Stimulated activated CD8-positive, alpha-beta memory T cell treated with anti-CD3 and anti-CD28 coated beads, Interleukin-2, amount 100 ng/mL, for 1 hour (primary cell): ENCODE measurements at places on chromosomes 12 and 14.

DNA sequence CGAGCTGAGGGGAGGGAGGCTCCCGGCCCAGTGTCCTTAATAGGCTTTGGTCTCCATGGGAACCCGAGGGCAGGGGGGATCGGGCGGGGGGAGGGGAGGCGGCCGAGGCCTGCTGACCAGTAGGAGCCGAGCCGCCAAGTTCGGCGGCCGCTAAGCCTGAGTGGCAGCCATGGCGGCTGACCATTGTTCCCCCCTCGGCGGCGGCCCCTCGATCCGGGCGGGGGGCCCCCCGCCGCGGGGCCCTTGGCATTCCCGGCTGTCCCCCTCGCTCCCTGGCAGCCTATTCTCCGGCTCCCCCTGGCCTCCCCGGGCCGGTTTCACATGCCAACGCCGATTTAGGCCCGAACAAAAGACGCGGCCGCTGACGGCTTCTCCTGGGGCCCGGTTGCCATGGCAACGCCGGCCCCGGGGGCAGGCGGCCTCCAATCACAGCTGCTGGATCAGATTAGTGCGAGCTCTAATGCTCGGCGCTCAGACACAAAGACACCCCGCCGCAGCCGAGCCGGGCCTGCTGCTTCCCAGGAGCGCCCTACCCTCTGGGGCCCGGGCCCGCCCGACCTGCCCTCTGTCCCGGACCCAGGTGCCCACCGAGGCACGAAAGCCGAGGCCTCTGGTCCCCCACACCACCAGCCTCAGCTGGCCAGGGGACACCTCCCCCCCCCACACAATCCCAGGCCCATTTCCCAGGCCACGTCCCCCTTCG is 7.3 kb downstream of the MSI1 start:
- no peak for DNase-seq

DNA sequence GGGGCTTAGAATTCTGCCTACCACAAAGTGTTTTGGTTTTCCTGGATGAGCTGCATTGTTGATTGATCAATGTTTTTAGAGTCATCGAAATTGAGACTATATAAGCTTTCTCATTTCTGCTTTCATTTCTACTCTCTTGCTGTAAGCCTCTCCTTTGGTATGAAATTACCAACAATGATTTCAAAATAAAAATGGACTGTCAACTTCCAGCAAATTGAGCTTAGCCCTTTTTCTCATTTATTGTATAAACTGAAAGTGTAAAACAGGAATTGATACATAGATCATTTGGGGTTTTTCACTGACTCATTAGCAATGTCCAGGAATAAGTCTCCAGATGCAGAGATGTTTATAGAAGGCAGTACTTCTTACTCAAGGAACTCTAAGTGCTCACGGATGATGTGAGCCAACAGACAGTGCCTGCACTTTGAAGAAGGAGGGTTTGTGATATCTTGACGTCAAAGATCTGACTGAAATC is 20.0 kb upstream of the PCNX1 start:
- no peak for DNase-seq

DNA sequence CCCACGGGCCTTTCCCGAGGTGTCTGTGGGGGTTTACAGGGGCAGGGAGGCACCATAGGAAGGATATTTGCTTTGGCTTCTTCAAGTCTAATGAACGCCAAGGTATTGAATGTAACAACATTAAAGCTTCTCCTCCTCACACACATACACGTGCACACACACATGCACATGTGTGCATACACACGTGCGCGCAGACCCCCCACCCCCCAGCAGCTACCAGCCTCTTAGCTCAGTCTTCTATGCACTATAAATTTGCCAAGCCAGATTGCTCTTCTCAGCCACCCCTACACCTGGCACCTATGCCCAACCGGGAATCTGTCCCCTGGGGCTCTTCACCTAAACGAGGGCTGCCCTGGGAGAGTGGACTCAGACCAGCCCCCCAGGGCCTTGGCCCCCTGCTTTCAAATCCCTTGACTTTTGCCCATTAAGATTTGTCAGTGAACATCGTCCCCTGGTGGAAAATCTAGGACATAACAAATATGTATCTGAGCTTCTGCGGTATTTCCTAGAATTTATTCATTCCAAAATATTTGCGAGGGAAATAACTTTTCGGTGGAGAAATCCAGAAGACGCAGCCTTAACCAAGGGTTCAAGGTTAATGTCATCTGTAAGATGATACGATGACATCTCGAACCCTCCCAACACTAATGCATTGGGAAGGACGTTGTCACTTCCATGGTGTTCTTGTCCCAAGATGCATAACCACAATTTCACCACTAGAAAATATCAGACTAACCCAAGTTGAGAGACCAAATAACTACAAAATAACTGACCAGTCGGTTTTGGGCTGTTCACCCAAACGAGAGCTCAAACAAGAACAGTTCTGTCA is 330.4 kb downstream of the MED13L start:
- DNase-seq = no peak

DNA sequence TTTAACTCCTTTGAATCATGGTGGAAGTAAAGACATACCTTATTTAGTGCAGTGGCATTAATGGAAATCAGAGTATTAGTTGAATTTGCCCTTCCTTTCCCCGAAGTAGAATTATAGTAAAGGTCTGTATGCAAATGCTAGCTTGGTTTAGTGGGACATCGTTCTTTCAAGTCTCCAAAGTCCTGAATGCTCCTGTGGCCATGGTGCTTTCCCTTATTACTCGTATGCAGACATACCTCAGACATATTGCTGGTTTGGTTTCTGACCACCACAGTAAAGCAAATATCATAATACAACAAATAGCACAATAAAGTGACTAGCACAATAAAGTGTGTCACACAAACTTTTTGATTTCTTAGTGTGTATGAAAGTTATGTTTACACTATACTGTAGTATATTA is 52.3 kb downstream of the MNAT1 start:
- no peak for DNase-seq

DNA sequence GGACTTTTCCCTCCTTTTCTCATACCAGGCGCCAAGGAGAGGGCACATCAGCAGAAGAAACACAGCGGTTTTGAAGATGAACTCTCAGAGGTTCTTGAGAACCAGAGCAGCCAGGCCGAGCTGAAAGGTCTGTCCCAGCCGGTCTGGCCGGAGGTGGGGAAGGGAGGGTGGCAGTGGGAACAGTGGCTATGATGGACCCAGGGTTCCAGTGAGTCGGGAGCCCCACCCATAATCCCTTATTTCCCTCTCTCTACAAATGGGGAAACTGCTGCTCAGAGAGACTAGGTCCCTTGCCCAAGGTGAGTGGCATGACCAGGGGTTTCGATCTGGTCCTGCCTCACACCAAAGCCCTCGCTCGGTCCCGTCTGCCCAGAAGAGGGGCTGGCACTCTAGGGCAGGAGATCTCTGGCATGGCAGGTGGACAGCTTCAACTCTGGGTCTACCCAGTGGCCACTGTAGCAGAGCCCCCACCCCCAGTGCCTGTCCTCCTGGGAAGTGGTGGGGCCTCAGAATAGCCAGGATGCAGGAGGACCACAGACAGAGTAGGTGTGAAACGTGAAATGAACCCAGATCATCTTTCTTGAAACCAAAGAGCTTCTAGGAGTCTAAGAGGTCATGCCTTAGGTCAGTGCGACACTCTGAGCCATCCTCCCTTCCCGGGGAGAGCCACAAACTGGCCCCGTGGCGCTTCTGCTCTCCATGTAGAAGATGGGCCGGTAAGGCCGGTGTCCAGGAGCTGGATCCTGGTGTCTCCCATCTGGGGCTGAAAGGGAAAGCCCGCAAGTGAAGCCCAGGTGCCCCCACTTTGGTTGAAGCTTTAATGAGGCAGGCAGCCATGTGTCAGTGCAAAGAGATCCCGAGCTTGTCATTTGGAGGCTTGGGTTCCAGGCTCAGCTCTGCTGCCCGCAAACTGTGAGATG is 7.0 kb downstream of the CHGA start:
- DNase-seq = no peak

DNA sequence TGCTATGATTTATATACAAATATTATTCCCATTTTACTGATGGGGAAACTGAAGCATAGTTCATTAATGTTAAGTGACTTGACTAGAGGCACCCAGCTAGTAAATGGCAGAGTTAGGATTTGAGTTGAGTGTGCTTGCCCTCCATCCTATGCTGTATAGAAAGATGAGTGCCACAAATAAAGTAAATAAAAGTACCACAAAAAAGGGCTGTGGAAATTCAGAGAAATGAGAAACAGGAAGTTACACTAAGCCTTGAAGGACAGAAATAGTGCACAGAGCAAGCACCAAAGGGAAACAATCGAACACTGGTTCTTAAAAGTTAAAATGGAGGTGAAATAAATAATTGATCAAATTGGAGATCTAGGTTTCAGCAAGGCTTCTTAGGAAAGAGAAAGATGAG is 9.2 kb upstream of the ABCD2 start:
- DNase-seq = no peak

DNA sequence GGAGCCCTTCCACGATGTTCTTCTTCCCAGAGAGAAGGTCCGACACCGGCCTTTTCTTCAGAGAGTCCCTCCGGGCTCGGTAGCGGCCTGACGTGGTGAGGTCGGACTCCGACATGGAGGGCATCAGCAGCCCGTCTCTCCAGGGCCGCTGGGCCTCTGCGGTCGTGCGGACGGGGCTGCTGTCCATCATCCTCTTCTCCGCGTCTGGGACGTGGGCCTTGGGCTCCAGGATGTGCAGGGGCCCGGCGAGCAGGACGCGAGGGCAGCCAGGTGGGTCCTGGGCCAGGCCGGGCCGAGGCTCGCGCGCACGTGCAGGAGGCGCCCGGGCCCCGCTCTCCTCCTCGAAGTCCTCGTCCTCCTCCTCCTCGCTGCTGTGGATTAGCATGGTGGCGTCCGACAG is 75.9 kb downstream of the PTPN21 start:
- DNase-seq = no peak

- DNase-seq = no peak
Observed at GRCh38 chr12:26120561-26121274, 4.1 kb downstream of the BHLHE41 start.

- no peak for DNase-seq
Observed at GRCh38 chr12:48349471-48349870, 1.2 kb downstream of the ZNF641 start.

GRCh38 chr14:32709027-32709426 is 229.7 kb upstream of the NPAS3 start:
- no peak for DNase-seq

- no peak for DNase-seq
Observed at GRCh38 chr12:115335048-115335447, 651.1 kb upstream of the TBX3 start.

- no peak for DNase-seq
Observed at GRCh38 chr14:39763402-39763890, 331.2 kb upstream of the FBXO33 start.

DNA sequence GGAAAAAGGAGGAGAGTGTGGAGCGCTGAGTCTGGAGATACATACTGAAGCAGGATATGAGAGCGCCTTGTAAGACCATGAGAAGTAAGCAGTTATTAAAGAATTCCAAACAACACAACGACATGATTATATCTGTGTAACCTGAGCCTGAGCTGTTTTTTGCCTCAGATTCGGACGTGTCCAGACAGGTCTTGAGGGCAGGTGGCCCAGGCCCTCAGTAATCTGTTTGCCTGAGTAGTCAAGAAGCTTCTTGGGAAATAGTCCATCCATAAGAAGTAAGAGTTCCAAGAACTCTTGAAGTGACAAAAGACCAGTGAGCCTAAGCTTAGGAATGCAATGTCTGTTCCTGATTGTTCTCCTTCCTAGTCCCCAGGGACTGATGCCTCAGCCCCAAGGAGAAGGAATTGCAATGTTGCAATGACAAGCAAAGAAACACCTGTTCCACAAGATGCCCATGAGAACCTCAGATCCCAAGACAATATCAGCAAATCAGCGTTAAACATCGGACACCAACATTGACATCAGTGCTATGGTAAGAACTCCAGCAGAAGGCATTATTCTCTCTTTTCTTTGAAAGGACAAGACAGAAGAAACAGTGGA is 34.7 kb upstream of the ADAMTS20 start:
- DNase-seq = no peak

- no peak for DNase-seq
Observed at GRCh38 chr12:48681399-48681709, 684 bp downstream of the KANSL2 start.

DNA sequence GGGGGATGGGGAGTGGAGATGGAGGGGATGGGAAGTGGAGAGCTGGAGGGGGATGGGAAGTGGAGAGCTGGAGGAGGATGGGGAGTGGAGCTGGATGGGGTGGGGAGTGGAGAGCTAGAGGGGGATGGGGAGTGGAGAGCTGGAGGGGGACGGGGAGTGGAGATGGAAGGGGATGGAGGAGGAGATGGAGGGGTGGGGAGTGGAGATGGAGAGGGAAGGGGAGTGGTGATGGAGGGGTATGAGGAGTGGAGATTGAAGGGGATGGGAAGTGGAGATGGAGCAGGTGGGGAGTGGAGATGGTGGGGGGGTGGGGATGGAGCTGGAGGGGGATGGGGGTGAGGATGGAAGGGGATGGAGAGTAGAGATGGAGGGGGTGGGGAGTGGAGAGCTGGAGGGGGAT is 26.1 kb downstream of the NCOR2 start:
- DNase-seq = no peak
